ENCODE measurements at places on chromosomes 7 and 10. TPM values are rescaled to one million over a fixed set of nuclear protein-coding genes. Genes with fewer than 3 reads are reported as not detected.

GRCh38 chr7:120079022-120079421 is 194.0 kb upstream of the KCND2 start:
- H3K4me3 ChIP-seq = no peak overlapping the region
- no peaks in the 10 kb centered on the region for H3K27me3 ChIP-seq
- no peak for DNase-seq
- no peaks in the 10 kb centered on the region for H3K4me1 ChIP-seq
- no peak overlapping the region for H3K27ac ChIP-seq

Gene GRID2IP
- 0.93 TPM for total RNA-seq

Gene SH3PXD2A
- 18.2 TPM for total RNA-seq

- DNase-seq = no peak
- no peaks in the 10 kb centered on the region for H3K36me3 ChIP-seq
- no peak overlapping the region for H3K4me3 ChIP-seq
- H3K4me1 ChIP-seq = no peaks in the 10 kb centered on the region
- peaks cover 2% of the 10 kb centered on the region for H3K27me3 ChIP-seq
These were observed 239.1 kb downstream of the ZMYND11 start for GRCh38 chr10:374354-374753.

DNA sequence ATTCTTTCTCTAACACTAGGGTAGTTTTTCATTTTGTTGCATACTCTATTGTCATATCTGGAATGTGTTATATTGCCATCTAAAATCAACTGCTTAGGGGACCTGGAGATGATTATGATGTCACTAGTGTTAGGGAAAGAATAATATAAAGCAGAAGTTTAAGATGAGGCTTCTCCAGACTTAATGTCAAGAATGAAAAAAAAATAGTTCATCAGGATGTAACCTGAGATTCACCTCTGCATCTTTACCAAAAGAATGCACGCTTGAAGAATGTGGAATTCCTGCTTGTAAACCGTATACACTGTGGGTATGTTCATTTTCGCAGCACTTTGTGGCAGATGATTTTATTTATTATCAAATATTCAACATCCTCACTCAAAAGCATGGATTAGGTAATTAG is 184.6 kb downstream of the ST7 start:
- no peaks in the 10 kb centered on the region for H3K4me1 ChIP-seq
- H3K27ac ChIP-seq = no peak overlapping the region
- no peak for DNase-seq
- H3K4me3 ChIP-seq = no peak overlapping the region
- H3K27me3 ChIP-seq = no peaks in the 10 kb centered on the region

- no peaks in the 10 kb centered on the region for H3K4me1 ChIP-seq
- H3K36me3 ChIP-seq = no peaks in the 10 kb centered on the region
- DNase-seq = no peak
These were observed 636.3 kb downstream of the PARD3 start for GRCh38 chr10:34178756-34179155.

DNA sequence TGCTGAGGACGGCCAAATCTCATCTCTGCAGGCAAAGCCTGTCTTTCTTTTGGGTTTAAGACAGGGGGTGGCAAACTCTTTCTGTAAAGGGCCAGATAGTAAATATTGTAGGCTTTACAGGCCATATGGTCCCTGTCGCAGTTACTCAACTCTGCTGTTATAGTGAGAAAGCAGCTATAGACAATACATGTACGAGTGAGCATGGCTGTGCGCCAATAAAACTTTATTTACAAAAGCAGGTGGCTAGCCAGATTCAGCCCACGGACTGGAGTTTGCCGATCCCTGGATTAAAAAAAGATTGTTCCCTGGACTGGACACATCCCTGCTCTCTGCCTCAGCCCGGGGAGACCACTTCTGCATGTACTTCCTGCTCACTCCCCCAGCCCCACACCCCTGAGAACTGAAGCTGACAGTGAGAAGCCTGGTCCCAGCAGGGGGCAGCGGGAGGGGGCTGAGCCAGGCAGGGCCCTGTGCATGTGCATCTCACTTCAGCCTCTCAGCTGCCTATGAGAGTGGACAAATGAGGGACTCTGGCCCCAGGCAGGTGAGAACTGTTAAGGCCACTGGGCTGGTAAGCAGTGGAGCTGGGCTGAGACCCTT is 392.4 kb downstream of the PLXNA4 start:
- H3K4me3 ChIP-seq = no peak overlapping the region
- DNase-seq = no peak
- H3K27me3 ChIP-seq = no peaks in the 10 kb centered on the region
- H3K4me1 ChIP-seq = no peaks in the 10 kb centered on the region

Gene PLOD3
- 29.8 TPM for total RNA-seq

DNA sequence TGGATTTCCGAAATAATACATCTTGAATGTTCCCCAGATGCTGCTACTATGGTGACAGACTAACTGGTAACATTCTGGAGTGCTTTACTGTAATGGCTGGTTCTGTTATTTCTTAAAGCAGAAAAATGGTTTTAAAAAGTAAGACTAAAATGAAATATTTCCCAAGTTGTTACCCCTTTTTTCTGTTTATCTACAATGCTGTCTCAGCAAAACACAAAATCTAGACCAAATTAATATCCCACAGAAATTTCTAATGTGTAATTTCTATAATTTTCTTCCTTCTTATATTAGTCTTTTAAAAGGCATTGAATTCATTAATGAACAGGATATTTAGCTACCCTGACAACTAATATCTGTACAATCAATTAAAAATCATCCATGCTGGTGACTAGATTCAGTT is 19.1 kb upstream of the MTERF1 start:
- H3K4me3 ChIP-seq = no peak overlapping the region
- DNase-seq = no peak
- peaks cover 3% of the 10 kb centered on the region for H3K27me3 ChIP-seq
- no peaks in the 10 kb centered on the region for H3K36me3 ChIP-seq
- H3K27ac ChIP-seq = no peak overlapping the region

DNA sequence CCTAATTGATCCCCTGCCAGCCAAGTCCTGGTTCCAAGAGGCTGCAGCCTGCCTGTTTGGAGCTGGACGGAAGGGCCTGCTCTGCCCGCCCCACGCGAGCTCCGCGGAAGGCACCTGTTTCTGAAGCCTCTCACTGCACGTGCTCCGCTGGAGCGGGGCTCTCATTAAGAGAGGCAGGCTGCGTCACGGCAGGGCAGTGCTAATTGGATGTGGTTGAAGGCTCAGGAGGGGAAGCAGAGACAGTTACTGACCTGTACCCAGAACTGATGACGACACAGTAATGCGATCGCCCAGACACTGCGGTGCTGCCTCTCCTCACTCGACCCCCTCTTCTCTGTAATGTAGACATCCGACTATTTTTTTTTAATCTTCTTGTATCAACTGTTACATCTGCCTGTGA is 411.1 kb upstream of the MGMT start:
- H3K27me3 ChIP-seq = peaks cover 1% of the 10 kb centered on the region
- no peak overlapping the region for H3K4me3 ChIP-seq
- no peak for DNase-seq
- peaks cover 9% of the 10 kb centered on the region for H3K4me1 ChIP-seq
- no peak overlapping the region for H3K27ac ChIP-seq

Gene PRF1
- 0.61 TPM for total RNA-seq

Gene URGCP
- 23.3 TPM for total RNA-seq

DNA sequence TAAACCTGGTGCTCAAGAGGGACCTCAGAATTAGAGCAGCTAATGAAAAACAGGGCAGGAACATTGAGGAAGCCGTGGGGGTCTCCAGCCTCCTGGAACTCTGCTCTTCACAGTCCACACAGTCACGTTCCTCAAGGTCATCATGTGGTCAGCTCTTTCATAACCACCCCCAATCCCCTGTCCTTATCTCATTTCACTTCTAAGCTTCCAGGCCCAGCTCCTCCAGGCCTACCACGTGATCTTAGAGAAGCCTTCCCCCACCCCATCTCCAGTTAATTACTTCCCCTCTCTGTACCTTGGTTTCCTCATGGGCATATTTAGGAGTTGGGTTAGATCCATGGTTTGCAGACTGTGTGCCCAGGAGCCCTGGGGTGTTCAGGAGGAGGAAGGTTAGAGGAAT is 106.4 kb upstream of the TCF7L2 start:
- no peak overlapping the region for H3K4me3 ChIP-seq
- no peak overlapping the region for H3K27ac ChIP-seq
- no peaks in the 10 kb centered on the region for H3K27me3 ChIP-seq
- DNase-seq = no peak
- H3K36me3 ChIP-seq = peaks cover 2% of the 10 kb centered on the region
- H3K4me1 ChIP-seq = no peaks in the 10 kb centered on the region

Gene CCDC172
- total RNA-seq = not detected

Gene SCIN
- total RNA-seq = not detected

GRCh38 chr7:133975130-133975529 is 152.0 kb upstream of the LRGUK start:
- no peak overlapping the region for H3K4me3 ChIP-seq
- peaks cover 6% of the 10 kb centered on the region for H3K36me3 ChIP-seq
- no peaks in the 10 kb centered on the region for H3K27me3 ChIP-seq
- H3K27ac ChIP-seq = no peak overlapping the region
- peaks cover 2% of the 10 kb centered on the region for H3K4me1 ChIP-seq

DNA sequence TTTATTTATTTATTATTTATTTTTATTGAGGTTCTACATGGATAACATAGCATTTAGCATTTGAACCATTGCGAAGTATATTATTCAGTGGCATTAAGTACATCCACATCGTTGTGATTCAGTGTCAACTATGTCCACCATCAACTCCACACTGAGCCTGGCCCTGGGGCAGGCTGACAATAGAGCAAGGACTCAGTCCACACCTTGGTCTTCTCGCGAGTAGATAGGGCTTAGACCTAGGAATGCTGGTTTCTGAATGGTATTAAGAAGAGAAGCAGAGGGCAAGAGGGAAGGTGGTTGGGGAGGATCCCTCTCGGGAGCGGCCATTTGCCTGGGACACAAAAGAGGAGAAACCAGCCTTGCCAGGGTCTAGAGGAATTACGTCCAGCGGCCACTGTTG is 599.2 kb upstream of the MGMT start:
- H3K36me3 ChIP-seq = no peaks in the 10 kb centered on the region
- no peaks in the 10 kb centered on the region for H3K4me1 ChIP-seq
- H3K27me3 ChIP-seq = no peaks in the 10 kb centered on the region
- no peak overlapping the region for H3K27ac ChIP-seq

DNA sequence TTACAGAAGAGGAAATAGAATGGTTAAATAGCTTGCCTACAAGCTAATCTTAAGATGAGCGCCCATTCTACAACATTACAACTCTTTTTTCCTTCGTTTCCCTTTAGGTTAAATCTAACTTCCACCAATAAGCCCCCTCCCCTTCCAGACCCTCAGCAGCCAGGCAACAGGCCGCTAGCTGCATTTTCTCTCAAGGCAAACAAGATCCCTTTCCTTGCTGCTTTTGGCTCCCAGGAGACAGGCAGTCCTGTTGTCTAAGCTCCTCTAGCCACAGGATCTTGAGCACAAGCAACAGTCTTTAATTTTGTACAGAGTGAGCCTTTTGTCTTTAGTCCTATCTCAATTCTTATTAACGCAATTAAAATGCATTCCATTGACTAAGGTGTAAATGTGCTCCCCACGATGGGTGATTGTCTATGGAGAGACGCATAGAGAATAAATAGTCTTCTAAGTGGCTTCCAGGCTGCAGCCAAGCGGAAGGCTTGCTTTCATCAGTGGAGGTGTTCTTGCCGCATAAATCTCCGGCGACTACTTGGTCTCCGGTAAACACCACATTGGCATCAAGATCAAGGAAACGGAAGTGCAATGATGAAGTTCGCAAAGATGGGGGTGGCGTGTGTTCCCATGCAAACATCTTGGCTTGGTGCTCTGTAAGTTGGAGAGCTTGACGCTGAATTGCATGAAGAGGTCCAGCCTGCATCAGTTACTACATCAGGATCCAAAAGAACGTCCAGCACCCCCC is 181.9 kb upstream of the LYZL2 start:
- no peak overlapping the region for H3K4me3 ChIP-seq
- DNase-seq = no peak
- peaks cover 16% of the 10 kb centered on the region for H3K27me3 ChIP-seq
- H3K36me3 ChIP-seq = no peaks in the 10 kb centered on the region

Gene LAMB1
- not detected for total RNA-seq

DNA sequence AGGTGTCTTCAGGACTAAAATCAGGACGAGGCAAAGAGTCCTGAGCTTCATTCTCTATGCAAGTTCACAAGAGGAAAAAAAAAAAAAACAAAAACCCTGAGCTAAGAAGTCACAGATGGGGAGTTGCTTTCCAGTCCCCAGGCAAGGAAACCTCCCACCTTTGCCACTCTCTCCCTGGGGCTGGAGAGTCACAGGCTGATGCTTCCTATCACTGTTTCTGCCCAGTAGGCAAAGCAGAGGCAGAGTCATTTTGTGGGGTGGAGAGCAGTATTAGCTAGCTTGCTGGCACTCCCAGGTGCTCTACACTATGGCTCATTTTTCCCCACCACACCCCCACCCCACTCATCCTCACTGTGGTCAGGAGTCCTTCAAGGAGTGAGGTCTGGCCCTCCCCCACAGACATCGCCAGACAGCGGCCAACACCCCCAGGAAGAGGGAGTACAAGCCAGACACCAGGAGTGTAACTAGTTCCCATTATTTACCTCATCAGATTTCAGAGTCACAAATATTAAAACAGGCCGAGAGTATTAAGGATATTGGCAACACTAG is 34.6 kb upstream of the UNC5B start:
- no peak overlapping the region for H3K4me3 ChIP-seq
- H3K27ac ChIP-seq = no peak overlapping the region
- no peaks in the 10 kb centered on the region for H3K36me3 ChIP-seq
- peaks cover 5% of the 10 kb centered on the region for H3K27me3 ChIP-seq

DNA sequence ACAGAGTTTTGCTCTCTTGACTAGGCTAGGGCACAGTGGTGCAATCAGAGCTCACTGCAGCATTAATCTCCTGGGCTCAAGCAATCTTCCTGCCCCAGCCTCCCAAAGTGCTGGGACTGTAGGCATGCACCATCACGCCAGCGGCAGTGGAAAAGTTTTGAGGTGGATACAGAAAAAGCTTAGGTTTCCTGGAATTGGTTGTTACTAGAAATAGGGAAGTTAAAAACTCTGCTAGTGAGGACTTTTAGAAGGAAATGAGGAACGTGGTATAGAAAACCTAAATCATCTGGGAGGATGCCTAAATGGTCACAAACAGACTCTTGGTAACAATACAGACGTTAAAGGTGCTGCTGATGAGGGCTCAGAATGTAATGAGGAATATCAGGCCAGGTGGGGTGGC is 10.9 kb upstream of the SNX8 start:
- H3K27ac ChIP-seq = no peak overlapping the region
- H3K4me1 ChIP-seq = peaks cover 5% of the 10 kb centered on the region
- no peaks in the 10 kb centered on the region for H3K36me3 ChIP-seq
- DNase-seq = no peak
- H3K4me3 ChIP-seq = no peak overlapping the region

DNA sequence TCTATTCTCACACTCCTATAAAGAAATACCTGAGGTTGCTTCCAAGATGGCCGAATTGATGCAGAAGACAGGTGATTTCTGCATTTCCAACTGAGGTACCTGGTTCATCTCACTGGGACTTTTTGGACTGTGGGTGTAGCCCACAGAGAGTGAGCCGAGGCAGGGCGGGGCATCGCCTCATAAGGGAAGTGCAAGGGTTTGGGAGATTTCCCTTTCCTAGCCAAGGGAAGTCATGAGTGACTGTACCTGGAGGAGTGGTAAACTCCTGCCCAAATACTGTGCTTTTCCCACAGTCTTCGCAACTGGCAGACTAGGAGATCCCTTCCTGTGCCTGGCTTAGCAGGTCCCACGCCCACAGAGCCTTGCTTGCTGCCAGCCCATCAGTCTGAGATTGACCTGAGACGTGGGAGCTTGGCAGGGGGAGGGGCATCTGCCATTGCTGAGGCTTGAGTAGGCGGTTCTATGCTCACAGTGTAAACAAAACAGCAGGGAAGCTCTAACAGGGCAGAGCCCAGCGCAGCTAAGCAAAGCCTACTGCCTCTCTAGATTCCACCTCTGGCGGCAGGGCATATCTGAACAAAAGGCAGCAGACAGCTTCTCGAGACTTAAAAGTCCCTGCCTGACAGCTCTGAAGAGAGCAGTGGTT is 152.2 kb downstream of the ARL4A start:
- no peaks in the 10 kb centered on the region for H3K36me3 ChIP-seq
- no peaks in the 10 kb centered on the region for H3K4me1 ChIP-seq
- H3K4me3 ChIP-seq = no peak overlapping the region
- DNase-seq = no peak
- H3K27me3 ChIP-seq = no peaks in the 10 kb centered on the region
